ENCODE measurements at places on chromosomes 7 and 10.

DNA sequence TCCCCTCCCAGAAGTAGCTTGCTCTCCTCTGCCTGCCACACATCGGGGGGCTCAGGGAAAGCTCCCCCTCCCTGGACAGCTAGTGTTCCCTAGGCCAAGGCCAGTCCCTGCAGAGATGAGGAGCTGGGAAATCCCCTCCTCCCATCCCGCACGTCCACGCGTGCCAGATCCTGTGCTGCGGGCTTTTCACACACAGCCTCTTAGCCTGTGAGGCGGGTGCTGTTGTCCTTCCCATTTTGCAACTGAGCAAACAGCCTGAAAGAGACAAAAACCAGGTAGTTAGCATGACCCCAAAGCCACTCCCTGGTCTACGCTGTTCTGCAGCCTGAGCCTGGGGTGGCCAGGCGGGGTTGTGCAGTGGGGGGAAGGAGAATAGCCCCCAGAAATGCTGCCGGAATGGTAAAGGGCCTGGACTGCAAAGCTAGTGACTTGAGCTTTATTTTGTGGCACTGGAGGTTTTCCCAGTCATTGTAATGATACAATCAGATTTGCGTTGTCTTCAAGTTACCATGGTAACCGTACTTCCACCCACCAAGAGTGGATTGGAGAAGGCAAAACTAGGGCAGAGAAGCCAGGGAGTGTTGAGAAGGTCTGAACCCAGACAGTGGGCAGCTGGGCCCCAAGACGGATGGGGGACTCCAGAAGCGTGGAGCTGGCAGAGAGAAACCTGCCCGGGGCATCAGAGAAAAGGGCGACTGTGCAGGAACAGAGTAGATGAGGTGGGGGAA lies 98.6 kb upstream of the KCTD7 start:
- DNase-seq, result no peak

DNA sequence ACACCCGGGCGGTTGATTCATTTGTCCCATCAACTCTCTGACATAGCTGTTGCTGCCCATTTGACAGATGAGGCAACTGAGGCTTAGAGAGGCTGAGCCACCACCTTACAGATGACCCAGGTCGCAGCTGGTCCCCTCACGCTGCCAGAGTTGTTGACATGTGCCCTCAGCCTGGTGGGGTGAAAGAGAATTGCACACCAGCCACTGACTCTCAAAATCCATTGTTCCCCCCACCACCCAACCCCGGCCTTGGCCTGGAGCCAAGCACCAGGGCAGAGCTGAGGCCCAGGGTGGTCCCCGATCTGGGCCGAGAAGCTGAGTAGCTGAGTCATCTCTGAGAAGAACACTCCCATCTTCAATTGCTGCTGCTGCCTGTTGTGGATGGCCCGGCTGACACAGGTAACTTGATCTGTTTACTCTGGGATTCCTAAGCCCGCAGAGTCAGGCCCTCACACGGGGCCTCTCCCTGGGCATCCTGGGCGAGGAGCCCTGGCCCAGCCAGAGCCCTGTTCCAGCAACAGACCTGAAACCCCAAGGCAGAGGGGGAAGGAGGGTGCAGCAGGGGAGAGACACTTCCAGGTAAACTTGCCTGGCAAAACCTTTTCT lies 27.5 kb downstream of the PVRIG start:
- no peak for DNase-seq

DNA sequence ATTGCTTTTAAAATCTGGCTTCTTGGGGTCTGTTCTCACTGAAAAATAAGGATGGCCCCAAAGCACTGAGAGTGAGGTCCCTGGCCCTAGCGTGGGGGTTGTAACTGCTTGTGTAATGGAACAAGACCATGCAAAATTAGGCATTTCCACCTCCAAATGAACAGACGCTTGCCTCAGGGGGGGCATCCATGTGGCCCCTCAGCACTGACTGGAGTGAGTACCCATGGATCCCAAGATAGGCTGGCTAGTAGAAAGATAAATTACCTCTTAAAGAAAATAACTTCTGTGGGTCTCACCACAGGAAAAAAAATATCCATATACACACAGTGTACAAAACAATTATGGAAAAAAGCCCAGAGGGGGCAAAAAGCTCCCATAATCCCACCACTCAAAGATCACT lies 15.2 kb upstream of the CPA1 start:
- no peak for DNase-seq

DNA sequence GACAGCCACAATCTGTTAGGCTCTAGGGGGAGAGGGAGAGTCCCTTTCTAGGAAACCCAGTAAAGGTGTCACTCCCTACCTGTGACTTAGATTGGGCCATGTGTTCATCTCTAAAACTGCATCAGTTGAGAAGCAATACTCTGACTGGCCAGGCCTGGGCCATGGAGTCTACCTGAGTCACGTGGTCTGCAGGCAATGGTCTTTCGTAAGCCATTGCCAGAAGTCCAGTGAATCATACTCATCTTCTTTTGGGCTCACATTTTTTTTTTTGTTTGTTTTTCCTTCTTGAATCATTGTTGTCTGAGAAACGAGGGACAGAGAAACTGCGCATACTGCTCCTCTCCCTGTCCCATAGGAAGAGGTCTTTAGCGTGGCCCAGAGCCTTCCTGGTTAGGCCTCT lies 215.6 kb downstream of the CCSER2 start:
- DNase-seq, result no peak

DNA sequence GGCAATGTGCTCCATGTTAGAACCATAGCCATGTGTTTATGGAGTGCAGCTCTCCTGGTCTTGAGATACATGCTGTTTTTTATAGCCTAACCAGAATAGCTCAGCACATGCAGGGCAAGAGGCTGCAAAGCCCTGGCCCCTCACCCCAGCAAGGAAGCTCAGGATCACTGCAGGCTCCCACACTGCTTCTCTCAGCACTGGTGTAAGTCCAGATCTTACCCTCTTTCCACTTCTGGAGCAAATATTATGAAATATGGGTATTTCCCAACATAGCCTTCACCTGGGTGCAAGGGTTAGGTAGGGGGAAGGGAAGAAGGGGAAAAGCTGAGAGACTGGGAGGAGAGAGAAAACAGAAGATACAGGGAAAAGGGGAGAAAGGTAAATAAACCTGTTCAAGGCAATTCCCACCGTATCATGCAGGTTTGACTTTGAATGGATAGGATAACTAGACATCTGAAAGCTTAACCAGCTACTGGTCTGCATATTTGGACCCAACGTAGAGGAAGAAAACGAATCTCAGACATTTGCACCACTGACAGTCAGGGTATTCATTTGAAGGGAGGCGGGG lies 19.7 kb downstream of the SKIDA1 start:
- DNase-seq, result no peak

GRCh38 chr7:159094023-159094740 lies 50.5 kb downstream of the VIPR2 start:
- DNase-seq, result no peak

GRCh38 chr10:47022311-47023131 lies 111.3 kb downstream of the PTPN20 start:
- peak; percentile 66 for DNase-seq

DNA sequence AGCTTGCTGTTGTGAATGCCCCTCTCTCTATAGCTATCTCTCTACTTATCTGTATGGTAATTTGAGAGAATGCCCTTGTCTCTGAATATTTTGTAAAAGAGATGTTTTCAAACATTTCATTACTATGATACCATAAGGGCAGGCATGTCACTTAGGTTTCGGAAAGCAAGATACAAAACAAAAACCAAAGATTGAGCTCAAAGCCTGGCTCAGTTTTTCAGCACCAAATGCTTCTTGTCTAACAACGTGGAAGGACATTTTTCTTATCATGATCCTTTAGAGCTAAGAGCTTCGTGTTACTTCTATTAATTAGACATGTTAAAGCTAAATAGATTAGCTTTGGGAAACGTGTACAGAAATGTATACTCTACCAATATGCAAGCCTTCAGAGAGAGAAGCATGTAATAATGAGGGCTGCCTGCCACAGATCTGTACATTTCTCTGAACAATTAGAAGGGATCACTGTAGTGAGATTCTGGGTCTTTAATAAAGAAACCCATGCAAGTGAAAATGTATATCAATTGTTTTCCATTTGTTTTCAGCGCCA lies 148.9 kb downstream of the ARID5B start:
- DNase-seq, result no peak

GRCh38 chr10:84176836-84177474 lies 3.4 kb downstream of the GPR15LG start:
- DNase-seq, result no peak

- no peak for DNase-seq
These were observed 131.4 kb upstream of the ODAD2 start for GRCh38 chr10:28130267-28130666.

DNA sequence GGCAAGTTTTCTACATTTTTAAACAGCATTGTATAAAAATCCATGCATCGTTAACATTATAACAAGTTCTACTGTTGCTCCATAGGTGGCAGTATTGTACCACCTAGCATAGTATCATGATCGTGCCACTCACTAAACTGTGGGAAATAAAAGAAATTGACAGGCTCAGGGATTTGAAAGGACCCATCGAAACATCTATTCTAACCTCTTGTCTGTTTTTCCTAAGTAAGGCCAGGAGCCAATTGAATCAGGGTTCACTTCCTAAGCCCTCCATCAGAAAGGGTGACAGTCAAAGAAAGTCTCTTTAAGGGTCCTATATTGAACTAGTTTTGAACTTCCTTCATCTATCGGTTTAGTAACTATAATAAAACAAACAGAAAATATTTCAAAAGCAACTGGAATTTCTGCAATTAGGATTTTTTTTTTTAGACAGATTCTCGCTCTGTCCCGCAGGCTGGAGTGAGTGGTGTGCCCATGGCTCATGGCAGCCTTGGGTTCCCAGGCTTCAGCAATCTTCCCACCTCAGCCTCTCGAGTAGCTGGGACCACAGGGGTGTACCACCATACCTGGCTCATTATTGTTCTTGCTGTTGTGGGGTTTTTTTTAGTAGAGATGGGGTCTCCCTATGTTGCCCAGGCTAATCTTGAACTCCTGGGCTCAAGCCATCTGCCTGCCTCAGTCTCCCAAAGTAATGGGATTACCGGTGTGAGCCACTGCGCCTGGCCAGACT lies 9.4 kb downstream of the HACD1 start:
- no peak for DNase-seq

GRCh38 chr7:8220376-8221100 lies 41.4 kb downstream of the ICA1 start:
- DNase-seq, result no peak

- no peak for DNase-seq
These were observed 21.8 kb downstream of the MAP3K8 start for GRCh38 chr10:30455816-30456215.

DNA sequence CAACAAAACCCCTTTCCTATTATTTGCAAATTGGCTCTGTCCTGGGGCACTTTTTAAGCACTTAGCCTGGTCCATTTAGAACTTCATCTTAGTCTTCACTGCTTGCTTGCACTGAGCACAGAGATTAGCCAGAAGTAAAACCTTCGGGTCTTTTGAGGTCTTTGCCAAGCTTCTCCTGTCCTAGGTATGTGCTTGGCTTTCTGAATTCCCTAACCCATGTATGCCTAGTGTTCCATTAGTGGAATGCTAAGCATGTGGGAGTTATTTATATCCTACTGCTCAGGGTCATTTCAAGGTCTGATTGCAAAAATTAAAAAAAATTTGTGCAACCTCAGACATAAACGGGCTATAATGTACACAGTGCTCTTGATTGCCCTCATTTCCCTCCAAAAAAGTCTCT lies 18.0 kb downstream of the ZNF37A start:
- no peak for DNase-seq

DNA sequence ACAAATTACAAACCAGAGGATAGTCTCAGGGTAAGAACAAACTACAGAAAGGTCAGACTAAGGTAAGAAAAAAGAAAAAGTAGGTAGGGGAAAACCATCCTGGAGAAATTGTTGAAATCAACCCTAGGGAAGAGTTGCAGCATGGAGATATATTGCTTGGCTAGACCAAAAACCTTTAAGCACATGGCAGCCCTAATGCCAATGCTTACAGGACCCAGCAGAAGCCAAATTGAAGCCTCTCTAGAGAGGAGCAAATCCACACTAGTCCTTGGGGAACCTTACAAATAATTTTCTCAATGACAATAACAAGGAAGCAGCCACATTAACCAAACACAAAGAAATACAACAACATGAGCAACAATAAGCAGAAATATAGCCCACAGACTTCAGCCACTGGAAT lies 81.9 kb downstream of the CNOT4 start:
- DNase-seq, result no peak

GRCh38 chr7:44633254-44634186 lies 27.1 kb downstream of the OGDH start:
- DNase-seq, result no peak
